ENCODE measurements at places on chromosomes 16 and 17.

DNA sequence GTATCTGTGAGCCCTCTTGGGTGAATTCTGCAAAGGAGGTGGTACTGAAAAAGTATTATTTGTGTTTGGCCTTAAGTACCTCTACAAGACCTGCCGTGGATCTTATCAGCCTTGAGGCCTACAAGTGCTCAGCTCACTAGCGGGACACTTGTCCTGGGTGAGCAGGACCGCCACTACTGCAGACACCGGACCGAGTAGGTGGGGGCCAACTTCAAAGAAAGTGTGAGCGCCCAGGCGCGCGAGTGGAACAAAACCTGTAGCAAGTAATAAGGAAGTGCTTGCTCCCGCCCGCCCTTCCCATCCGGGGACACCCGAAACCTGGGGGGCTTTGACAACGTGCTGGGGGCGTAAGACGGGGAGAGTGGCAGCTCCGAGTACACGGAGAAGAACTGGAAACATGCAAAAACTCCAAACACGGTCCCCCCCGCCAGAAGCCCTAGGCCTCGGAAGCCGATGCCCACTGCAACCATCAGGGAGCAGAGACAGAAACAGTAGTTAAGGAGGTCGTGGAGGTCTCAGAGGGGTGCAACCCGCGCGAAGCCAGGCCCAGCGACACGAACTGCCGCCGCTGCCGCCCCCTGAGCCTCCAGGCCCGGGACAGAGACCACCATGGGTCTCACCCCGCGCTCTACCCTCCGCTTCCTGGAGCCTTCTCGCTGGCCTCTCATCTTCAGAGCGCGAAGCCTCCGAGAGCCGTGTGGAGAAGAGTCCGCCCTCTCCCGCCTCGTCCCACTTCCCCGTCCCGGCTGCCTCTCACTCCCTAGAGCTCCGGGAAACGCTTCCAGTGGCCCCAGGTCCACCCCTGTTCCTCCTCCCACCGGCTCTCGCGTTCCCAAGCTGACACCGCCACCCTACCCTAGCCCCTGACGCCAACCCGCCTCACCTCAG is 537 bp downstream of the CNOT1 start:
- no peak for DNase-seq

GRCh38 chr17:76997981-76998531 is 129.9 kb downstream of the MGAT5B start:
- no peak for DNase-seq

- DNase-seq: no peak
These were observed 123.1 kb downstream of the XYLT1 start for GRCh38 chr16:17347624-17348023.

DNA sequence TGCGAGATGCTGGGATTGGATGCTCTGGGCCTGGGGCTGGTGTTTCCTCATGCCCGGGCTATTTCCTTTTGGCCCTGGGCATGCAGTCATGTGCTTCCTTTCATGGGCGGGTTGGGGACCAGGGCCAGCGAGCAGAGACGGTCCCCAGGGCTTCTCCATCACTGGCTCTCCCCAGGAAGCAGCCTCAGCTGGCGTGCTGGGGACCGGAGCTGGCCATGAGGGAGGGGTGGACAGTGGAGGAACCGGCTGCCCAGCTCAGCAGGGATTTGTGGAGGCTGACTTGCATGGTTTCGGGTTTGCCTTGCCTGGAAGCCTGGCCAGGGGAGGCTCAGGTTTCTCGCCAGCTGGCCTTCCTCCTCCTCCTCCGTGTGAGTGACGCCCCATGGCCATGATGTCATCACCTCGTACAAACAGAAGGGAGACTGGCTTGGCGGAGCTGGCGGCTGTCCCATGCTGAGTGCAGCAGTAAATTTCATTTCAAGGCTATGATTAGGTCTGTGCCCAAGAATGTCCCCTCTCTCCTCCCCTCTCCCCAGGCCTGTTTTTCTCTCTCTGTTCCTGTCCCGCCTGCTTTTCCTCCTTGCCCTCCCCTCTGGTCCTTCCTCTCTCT is 8.9 kb upstream of the TIMP2 start:
- DNase-seq: no peak

- DNase-seq: no peak
These were observed 26.3 kb downstream of the MYLK3 start for GRCh38 chr16:46721885-46722284.

DNA sequence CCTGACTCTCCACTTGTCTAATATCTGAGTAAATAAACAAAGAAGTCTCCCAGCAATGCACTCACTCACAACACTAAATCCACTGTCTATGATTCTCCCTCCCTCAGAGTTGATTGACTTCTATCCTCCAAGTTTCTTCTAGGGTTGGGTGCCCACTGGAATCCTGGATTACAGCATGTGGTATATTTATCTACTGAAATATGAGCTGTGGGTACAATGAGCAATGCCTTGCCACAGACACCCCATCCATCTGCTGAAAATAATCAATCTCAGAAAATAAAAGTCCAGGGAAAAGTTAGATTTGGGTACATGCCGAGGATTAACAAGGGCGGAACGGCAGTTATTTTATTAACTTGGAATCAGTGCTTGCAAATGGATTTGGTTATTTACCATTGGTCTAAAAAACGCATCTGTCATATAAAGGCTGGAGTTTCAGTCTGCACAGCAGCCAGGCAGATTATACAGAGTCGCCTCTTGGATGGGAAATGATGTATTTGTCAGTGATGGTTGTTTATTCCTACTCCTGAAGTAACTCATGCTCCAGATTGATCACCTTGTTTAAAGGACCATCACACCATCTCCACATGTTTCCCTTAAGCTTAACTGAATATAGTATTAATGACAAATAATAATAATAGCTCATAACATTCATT is 193.9 kb upstream of the SOX9 start:
- no peak for DNase-seq

GRCh38 chr16:56268799-56269198 is 77.5 kb downstream of the GNAO1 start:
- DNase-seq: no peak

DNA sequence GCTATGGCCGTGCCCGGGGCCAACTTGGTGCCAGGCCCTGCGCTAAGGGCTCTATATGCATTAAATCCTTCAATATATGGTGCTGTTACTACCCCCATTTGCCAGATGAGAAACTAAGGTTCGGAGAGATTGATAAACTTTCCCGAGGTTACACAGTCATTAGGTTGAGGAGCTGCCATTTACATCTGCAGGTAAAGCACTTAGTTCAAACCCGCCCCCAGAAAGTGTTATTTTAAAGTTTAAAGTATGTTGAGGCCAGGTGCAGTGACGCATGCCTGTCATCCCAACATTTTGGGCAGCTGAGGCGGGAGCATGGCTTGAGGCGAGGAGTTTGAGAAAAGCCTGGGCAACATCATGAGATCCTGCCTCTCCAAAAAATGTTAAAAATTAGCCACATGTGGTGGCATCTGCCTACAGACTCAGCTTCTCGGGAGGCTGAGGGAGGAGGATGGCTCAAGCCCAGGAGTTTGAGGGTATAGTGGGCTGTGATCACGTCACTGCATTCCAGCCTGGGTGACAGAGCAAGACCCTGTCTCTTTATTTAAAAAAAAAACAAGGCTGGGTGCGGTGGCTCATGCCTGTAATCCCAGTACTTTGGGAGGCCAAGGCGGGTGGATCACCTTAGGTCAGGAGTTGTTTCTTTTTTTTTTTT is 264.7 kb downstream of the PARN start:
- DNase-seq: no peak

DNA sequence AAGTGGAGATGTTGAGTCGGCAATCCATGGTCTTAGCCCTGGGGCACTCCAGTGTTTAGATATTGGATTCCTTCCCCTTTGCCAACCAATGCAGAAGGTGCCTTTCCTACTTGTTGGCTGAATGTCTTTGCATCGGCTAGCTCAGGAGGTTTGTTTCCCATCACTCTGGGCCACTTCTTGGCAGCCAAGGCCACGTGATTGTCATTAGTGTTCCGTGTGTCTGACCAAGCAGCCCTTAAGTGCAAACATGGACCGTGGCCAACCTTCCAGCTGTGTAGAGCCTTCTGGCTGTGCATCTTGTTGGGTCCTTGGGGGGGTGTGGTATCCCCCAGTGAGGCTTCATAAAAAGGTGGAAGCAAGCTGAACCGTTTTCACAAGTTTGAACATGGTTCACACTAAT is 66.0 kb downstream of the GNAO1 start:
- no peak for DNase-seq

GRCh38 chr17:80104321-80104955 is 3.1 kb downstream of the GAA start:
- DNase-seq: no peak

GRCh38 chr17:76630151-76630550 is 13.4 kb downstream of the ST6GALNAC1 start:
- DNase-seq: no peak

DNA sequence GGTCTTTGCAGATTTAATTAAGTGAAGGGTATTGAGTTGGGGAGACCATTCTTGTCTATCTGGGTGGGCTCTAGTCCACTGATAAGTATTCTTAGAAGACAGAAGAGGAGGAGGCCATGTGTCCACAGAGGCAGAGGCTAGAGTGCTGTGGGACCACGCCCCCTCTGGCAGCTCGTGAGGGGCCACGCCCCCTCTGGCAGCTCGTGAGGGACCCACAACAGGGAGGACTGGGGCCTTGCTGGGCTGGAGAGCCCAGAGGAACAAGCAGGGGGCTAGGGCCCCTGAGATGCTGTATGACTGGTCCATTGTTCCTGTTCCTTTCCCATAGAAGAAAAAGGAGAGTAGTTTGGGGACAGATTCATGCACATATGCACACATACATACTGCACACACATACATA is 106.8 kb downstream of the METRNL start:
- DNase-seq: no peak

- DNase-seq: no peak
These were observed 132.6 kb downstream of the PARN start for GRCh38 chr16:14497245-14498082.

- no peak for DNase-seq
These were observed 25.9 kb downstream of the IRX6 start for GRCh38 chr16:55349867-55350266.

- DNase-seq: no peak
These were observed 222.8 kb upstream of the TNRC6C start for GRCh38 chr17:77735566-77736198.

- no peak for DNase-seq
These were observed 207.1 kb upstream of the ZFHX3 start for GRCh38 chr16:73255031-73255430.

GRCh38 chr17:37317867-37318266 is 57.9 kb upstream of the C17orf78 start:
- no peak for DNase-seq

- no peak for DNase-seq
These were observed 197.3 kb upstream of the SDK2 start for GRCh38 chr17:73841431-73842060.

DNA sequence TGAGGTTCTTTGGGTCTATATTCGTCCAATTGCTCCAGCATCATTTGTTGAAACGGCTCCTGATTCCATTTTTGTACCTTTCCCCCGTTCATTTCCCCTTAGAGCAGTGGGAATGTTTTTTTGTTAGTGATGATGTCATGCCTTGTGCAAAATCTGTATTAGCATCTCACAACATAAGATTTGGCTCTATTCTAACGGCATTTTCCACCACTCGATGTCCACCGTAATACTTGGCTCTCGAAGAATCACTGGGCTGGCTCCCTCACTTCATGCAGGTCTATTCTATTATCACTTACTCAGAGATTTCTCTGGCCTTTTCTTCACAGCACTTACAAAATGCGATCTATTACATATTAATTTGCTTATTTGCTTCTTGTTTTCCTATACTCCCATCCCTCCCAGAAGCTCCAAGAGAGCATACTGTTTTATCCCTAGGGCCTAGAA is 571 bp upstream of the NME1 start:
- no peak for DNase-seq

- DNase-seq: no peak
These were observed 28.3 kb upstream of the APPBP2 start for GRCh38 chr17:60554377-60554788.

- no peak for DNase-seq
These were observed 11.3 kb upstream of the TRAP1 start for GRCh38 chr16:3728424-3729160.

- no peak for DNase-seq
These were observed 25.3 kb downstream of the IGF2BP1 start for GRCh38 chr17:49022391-49022941.

GRCh38 chr16:11639925-11640899 is 28.0 kb upstream of the SNN start:
- DNase-seq: no peak

- DNase-seq: no peak
These were observed 43.7 kb upstream of the TNRC6A start for GRCh38 chr16:24685539-24686432.

- DNase-seq: no peak
These were observed 19.7 kb downstream of the IGF2BP1 start for GRCh38 chr17:49016775-49017463.

- DNase-seq: no peak
These were observed 83.5 kb downstream of the AMFR start for GRCh38 chr16:56341656-56342399.

DNA sequence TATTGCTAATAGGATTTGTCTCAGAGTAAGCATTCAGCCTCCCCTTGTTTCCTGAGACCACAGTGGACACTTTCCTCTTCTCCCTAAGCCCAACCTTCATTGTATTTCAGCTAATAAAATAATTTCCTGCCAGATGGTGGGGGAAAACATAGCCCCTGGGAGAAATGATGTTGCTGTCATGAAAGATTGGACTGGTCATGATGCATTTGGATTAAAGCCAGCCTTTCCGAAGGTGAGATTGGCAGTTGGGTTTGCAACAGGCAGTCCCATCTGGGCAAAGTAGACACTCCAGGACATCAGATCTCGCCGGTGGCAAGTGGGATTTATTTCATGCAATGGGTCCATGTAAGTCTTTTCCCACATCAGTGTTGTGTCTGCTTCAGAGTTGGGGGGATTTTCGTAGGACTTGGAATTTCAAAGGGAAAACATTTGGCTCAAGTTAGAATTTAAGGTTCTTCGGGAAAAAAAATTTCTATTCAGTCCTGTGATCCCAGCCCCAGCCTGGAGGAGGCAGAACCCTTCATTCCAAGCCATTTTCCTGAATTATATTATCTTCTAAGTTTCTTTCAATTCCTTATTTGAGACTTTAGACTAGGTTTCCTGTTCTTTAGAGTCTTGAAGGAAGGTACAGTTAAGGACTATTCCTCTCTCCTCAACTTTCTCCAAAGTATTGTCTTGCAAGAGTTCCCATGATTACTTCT is 391.7 kb downstream of the XYLT1 start:
- no peak for DNase-seq

DNA sequence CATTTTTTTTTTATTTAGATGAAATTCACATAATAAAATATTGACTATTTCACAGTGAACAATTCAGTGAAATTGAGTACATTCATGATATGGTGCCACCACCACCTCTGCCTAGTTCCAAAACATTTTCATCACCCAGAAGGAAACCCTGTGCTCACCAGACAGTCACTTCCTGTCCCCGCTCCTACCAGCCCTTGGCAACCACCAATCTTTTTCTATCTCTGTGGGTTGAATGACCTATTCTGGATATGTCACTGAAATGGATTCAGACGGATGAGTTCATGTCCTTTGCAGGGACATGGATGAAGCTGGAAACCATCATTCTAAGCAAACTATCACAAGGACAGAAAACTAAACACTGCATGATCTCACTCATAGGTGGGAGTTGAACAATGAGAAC is 40.5 kb downstream of the ATP2C2 start:
- no peak for DNase-seq

Data from NCI-H1930 (cell line).